ENCODE measurements at places on chromosomes 3 and 15.

DNA sequence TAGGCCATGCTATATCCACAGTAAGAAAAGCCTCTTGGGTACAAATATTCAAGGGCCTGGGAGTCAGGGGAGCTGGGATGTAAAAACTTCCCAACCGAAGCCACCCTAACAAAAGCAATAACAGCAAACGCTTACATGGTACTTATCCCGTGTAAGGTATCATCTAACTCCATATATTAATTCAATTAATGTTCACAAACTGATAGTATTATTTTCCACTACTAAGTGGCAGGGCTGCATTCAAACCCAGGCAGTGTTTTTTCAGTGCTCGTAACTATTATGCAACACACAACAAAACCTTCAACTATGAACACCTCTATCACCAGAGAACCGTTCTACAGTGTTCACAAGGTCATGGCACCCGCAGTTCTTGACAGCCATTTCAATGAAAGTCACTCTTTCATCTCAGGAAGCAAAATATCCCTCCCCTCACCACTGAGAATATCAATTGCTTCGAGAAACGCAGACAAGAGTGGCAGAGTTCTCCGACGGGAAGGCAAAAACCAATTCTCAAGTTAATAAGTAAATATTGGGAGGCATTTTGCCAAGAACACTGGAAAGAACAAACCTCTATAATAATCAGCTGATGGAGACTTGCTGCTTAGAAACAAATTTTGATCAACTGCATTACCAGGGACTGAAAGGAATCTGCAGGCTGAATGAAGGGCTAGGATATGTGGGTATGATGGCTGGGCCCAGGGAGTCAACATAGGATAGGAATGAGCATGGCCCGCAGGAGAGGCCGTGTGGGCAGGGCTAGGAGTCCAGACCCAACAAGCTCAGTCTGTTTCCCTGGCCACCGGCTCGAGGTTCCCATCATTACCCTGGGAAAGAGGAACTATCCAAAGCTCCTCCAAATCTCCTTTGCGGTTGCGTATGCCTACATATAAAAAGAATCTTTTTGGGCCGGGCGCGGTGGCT is 72.3 kb downstream of the XXYLT1 start:
- no peak for DNase-seq

GRCh38 chr3:120410541-120410940 is 40.3 kb downstream of the FSTL1 start:
- DNase-seq, result no peak

GRCh38 chr15:93087825-93088199 is 1.2 kb downstream of the RGMA start:
- DNase-seq, result peak; percentile 77

GRCh38 chr3:127690823-127691452 is 18.2 kb downstream of the ABTB1 start:
- DNase-seq, result peak; percentile 63

GRCh38 chr3:189941679-189942078 is 179.0 kb downstream of the P3H2 start:
- no peak for DNase-seq

- peak; percentile 82 for DNase-seq
These were observed 720 bp upstream of the TNIK start for GRCh38 chr3:171460725-171461524.

DNA sequence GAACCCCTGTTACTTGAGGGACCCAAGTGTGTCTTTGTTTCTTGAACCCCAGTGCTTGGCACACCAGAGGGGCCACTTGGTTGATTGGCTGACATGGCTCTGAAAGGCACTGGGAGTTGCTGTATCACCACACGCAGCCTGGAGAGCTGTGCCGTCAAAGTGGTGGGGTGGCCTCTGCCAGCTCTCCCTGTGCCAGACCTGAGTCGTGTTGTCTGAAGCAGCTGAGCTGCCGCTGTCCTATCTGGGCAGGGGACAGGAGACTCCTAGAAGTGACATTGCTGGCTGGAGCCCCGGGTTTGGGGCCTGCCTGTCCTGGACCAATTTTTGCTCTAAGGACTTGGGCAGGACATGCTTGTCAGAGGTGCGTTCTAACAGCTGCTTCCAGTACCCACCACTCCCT is 5.5 kb upstream of the SNX22 start:
- DNase-seq, result no peak

- DNase-seq, result peak; percentile 60
These were observed 361.0 kb downstream of the SHQ1 start for GRCh38 chr3:72487078-72487765.

DNA sequence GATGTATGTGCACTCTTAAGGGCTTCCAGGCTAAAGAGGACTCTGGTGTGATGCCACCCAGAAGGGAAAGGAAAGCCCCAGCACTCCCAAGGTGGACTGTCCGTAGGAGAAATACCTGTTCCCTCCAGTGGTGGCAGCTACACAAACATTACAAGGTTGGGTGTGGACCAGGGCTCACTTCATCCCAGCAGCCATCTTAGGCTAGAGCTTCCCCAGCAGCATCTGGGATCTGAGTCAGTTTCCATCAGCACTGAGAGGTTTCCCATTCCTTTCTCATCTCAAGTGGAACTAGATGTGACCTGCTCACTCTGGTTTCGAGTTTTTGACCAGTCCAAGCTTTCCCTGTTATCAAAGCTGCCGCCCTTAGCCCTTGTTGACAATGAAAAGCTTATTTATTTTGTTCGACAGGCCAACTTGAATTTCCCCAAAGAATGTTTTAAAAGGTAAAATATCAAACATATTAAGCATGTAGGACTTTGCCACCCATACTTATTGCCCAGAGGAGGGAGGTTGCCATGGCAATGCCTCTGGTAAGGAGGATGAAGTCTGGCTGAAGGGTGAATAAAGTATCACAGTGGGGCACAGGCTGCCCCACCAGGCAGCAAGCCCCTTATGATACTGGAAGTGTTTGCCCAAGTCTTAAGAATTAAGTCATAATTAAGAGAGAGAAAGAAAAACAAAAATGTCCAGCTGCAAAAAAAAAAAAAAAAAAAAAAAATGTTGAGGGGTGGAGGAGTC is 28.9 kb downstream of the CLDN18 start:
- peak; percentile 32 for DNase-seq

GRCh38 chr15:39330061-39330460 is 250.8 kb upstream of the THBS1 start:
- DNase-seq, result no peak

DNA sequence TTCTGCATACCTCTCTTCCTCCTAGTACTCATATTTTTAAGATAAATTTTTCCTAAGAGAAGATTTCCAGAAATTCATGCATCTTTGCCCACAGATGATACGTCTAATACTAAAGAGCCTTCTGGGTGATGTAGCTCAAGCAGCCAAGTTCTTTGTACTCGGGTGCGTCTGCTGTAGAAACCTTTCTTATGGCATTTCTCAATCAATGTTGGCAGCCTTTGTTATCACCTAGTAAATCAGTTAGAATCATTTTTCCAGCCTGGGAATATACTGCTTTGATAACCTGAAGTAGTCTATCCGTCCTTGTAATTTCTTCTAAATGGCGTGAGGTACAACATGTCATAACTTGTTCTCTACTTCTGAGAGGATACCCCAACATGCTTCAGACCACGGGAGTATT is 104.5 kb downstream of the GOLIM4 start:
- DNase-seq, result no peak

DNA sequence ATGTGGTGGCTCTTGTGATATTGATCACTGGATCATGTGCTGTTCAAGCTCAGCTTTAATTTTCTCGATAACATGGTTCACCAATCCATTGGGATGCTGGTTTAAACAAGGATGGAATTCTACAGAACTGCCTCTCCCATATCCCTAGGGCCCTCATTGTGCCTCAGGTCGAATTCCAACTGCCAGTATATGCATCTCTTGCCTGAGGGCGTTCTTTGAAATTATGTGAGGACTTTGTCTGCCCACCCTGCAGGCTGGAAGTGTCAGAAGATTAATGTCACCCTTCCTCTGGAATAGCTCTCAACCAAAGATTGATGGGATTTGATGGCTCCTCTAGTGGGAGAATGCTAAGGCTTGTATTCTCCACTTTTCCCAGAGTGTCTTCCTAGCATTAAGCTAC is 175.6 kb upstream of the GALNT15 start:
- no peak for DNase-seq

DNA sequence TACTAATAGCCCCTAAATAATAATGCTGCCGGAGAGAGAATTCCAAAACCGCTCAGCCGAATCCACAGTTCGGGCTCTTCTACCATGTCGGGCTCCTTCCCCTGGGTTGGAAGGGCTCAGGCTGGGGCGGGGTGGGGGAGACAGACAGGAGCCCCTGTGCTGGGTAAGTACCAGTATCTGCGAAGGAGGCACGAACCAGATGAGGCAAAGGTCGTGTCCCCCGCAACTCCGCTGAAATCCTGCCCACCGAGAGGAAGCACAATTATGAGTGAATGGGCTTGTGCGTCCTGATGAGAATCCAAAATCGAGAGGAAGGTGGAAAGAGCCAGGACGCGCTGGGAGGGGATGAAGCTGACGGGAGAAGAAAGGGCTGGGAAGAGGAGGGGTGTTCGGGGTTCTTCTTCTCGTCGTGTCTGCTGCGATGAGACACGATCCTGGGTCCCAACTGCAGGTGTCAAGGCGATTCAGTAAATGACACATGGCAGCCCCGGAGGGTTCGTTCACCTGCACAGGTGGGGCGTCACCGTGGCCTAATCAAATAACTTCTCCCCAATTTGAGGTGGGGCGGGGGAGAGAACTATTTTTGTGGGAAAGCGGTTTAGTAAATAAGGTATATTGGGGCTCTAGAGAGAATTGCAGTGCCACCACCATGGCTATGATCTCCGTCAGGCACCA is 707 bp upstream of the FAM81A start:
- peak; percentile 21 for DNase-seq

DNA sequence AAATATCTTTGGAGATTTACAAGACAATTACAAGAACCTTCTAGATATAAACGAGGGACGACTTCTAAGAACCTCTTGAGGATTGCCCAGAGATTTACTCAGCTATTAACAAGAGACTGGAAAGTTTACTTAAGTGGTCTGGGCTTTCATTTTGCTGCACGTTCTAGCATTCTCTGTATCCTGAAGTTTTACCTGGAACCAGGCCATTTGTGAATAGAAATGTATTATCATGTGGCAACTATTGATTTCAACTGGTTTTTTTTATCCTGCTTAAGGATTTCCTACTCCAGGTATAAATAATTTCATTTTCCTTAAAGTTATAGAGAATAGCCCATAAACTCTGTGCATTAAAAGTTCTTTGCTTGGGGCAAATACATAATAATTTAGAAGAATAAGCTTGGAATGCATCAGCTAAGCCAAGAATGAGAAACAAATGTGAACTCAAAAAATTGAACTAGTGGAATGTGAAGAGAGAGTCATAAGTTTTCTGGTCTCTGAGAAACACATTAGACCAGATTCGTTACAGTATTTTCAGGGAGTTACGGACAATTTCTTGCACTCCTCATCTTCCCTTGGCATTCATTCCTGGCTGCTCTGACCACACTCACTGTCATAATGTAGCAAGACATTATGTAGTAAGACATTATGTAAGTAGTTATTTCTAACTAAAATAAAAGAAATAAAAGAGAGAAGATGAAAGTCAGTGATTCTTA is 1.3 kb downstream of the AQP9 start:
- no peak for DNase-seq

- DNase-seq, result no peak
These were observed 436.0 kb upstream of the TPM1 start for GRCh38 chr15:62606376-62607113.

DNA sequence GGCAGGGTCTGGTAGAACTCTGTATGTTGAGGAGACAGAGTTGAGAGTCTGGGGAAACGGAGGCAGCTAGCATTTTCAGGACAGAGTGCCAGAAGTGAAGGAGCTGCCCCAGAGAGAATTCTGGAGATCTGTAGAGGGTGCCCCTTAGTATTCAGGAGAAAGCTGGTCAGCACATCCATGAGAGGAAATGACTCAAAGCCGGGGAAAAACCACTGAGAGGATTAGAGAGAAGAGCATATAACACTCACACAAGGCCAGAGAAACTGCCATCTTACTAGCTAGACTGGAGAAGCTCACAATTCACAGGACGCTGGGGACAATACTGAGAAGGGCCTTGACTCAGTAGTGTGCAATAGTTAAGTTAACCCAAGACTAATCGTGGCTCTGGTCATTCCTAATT is 75.7 kb upstream of the DPPA4 start:
- DNase-seq, result no peak

- peak; percentile 90 for DNase-seq
These were observed 37.8 kb downstream of the HMCES start for GRCh38 chr3:129316248-129317013.

- DNase-seq, result no peak
These were observed 11.2 kb upstream of the CAPN3 start for GRCh38 chr15:42348083-42348482.

DNA sequence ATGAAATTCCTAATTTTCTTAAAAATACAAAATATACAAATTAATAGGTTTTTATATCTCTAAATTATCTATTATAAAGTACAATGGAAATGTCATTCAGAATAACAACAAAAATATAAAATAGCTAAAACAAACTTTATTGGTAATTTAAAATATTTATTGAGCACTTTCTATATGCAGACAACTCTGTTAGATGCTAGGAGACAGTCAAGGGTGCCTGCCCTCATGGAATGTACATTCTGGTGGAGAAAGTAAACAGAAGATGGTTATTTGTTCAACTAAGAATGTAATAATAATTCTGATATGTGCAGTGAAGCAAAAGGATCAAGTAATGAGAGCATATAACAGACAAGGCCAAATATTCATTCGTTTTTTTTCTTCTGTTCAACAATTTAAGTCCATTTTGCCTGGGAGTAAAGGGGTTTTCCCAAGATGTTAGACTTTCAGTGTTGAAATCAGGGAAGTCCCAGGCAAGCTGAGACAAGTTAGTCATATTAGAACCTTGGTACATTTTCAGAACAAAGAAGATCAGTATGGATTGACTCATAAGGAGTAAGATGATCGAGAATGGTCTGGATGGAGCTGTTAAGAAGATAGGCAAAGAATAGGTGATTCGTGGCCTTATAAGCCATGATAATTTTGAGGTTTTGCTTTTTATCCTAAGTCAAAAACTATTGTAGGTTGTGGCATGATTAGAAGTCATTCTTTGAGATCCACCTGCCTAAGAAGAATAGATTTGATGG is 150.2 kb upstream of the MLF1 start:
- DNase-seq, result no peak

DNA sequence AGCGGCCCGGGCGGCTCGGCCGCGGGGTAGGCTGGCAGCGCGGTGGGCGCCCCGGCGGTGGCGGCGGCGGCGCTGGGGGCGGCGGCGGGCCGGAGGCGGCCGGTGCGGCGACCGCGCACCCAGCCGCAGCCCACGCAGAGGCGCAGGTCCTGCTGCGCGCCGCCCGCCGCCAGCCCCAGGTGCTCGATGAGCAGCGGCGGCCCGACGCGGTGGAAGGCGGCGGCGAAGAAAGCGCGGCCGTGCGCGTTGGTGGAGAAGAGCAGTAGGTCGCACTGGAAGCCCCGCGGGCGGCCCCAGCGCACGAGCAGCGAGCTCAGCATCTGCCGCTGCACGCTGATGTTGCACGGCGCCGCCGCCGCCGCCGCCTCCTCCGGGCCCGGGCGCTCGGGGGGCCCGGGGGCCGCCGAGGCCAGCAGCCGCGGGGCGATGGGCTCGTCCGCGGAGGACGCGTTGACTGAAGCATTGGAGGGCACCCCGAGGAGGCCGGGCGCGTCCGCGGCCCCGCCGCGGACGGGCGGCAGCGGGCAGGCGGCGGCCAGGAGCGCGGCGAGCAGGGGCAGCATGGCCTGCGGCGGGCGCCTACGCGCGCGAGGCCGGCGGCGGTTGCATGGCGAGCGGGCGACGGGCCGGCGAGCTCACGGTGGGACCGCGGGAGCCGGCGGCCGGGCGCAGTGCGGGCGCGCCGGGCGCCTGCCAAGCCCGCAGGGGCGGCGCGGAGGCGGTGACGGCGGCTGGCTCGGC is 452 bp downstream of the TMEM158 start:
- peak; percentile 46 for DNase-seq

GRCh38 chr3:69648126-69648525 is 91.1 kb upstream of the MITF start:
- no peak for DNase-seq
